Stimulated activated memory B cell treated with anti-CD40 and anti-IgM and Interleukin-4, amounts not matched to agents 10 μg/mL and 1 μg/mL and 100 μg/mL, for 72 hours (primary cell): ENCODE measurements at places on chromosomes 1 and 21.
A peak's percentile ranks its signal among the peaks of the same experiment; 100 is the strongest.

DNA sequence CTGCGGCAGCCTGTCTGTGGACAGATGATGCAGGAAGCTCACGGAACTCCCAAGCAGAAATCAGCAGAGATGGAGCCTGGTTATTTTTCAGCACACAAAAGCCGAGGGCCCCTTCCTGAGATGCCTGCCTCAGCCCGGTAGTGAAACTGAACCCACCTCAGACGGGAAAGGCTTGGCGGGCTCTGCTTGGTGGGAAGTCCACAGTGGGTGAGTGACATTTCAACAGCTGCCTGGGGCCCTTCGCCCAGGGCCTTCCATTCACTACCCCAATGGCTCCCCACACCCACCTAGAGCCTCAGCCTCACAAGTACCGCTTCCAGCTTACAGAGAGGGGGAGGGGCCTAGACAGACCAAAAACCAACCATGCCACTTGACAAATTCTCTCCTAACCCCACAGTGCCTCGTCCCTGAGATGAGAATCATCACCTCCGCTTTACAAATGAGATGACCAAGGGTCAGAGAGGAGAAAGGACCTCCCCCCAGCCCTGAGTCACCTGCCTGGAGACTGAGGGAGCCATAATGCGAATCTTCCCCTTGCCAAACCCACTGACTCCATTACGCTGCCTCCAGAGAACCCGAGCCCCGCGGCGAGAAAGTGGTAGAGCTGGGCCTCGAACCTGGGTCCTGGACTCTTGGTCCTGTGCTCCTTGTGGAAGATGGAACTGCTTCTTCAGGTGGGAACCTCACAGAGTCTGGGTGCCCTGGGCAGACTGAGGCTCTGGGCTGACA is 3.4 kb upstream of the ECE1 start:
- ATAC-seq, result peak; percentile 66

DNA sequence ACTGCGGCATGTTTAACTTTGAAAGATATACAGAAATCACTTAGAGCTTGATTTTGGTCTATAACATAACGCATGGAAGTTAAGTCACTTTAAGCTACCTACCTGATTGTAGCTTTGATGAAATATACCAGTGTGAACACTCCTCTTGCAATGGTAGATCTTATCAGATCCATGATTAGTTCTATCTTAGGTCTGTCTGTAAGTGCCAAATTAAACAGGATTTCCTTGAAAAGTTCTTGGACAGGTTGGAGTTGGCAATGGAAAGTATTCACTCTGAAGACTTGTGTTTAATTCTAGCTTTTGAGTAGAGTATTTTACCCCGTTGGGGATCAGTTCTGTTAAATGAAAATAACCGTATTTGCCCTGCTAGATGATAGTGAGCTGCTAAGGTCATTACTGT is 4.1 kb upstream of the ADGRL4 start:
- ATAC-seq, result no peak

DNA sequence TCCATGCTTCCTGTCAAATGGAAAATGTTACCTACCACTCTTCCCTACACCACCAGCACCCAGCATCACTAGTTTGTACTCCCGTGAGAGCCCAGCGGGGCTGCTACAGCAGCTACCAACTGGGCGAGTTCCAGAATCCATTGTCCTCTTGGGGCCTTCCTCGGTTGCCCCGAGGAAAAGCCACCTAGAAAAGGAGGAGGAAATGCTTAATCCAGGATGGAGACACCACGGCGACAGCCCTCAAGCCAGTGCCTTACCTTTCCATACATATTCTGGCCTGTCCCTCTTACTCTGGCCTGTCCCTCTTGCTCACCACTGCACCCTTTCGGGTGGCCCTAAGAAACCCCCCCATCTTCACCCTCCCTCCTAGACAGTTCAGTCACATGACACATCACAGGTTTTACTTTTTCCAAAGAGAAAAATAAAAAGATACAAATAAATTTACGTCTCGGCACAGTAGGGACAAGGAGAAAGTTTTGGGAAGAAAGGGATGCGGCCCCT is 478 bp downstream of the RIT1 start:
- peak; percentile 66 for ATAC-seq

DNA sequence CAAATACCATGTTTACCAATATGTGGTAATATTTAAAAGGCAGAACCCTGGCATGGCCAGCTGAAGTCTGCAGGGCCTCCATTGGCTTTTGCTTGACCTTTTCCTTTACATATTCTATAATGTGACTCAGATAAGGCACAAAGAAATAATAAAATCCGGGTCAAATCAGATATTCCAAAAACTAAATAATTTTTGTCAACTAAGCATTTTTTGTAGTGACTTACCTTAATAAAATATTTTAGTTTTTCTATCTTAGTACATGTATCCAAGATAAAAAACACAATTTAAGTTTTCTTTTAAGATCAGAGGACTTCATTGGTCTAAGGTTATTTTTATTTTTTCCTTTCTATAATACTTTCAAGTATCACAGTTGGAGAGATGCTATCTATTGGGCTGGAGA is 179.4 kb upstream of the ADAMTS5 start:
- no peak for ATAC-seq

GRCh38 chr1:62628506-62628905 is 31.2 kb downstream of the ANGPTL3 start:
- ATAC-seq, result no peak

DNA sequence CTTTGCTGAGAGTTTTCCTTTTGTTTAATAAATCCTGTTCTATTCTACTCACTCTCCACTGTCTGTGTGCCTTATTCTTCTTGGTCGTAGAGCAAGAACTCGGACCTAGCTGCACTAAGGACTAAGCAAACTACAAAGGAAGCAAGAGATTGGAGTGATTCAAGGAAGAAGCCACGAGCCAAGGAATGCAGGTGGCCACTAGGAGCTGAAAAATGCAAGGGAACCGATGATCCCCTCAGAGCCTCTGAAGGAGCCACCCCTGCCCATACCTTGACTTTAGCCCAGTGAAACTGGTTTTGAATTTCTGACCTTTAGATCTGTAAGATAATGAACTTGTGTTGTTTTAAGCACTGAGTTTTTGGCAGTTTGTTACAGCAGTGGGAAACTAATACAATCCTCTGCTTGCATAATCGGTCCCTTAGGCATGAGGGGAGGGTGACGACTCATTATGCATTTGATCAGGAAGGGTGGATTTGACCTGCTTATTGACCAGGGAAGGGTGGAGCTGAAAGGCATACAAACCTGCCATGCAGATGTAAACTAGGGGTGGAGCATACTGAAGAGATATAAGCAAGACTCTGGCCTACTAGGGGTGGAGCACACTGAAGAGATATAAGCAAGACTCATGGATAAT is 6.2 kb upstream of the CA6 start:
- ATAC-seq, result no peak

GRCh38 chr1:11311816-11312755 is 39.1 kb downstream of the UBIAD1 start:
- no peak for ATAC-seq

DNA sequence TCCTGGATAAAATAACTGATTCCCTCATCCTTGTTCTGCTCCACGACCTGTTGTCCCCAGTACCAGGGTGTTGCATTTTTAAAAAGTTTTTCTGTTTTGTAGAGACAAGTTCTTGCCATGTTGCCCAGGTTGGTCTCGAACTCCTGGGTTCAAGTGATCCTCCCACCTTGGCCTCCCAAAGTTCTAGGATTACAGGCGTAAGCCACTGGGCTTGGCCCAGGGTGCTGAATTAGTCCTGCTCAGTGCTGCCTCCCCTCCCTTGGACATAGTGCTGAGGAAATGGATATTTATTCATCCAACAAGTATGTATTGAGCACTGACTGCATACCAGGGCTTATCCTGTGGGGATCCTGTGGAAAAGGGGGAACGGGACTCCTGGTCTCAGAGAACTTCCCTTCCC is 126.4 kb downstream of the PTPRU start:
- ATAC-seq, result no peak

DNA sequence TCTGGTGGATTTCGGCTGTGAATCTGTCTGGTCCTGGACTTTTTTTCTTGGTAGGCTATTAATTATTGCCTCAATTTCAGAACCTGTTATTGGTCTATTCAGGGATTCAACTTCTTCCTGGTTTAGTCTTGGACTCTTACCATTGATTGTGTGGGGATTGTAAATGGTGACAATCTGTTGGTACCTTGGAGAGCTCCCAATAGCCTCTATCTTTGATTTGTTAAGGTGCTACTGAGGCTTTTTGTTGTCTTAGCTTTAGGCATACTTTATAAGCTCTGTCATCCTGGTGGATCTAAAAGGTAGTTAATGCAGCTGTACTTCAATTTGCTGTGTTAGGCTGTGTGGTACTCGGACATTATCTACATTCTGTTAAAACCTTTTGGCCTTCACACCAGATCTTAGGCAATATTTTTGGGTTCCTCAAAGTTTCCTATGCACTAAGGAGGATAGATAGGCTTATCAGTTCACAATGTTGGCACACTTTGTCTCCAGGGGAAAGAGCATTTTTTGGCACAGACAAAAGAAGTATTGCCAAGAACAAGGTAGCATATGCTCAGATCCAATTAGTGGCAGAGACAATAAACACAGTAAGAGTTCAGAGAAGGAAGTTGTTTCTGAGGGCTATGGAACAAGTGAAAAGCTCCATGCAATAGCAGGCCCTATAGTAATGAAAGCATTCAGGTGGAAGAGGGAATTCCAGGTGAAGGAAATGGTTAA is 230.4 kb downstream of the PDE4B start:
- no peak for ATAC-seq

DNA sequence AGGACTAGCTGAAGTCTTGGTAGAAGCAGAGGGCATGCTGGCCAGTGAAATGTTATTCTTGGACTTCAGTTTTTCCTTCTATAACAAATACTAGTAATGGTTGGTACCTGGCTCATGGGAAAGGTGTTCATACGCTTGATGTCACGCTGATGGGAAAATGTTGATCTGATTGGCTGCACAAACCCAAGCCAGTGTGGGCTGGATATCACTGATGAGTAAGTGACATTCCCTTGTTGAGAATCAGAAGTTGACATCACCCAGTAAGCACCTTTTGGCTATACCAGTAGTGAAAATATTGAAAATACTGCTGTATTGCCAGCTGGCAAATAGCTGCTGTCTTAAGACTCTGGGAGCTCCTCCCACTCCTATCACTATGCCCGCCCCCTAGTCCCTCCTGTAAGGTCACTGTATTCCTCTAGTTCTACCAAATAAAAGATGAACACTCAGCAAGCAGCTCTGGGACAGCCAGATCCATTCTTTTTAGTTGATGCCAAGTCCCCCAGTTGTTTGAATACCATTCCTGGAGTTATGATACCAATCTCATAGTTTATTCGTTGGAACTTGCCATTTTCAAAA is 168.2 kb downstream of the GRIK1 start:
- no peak for ATAC-seq

DNA sequence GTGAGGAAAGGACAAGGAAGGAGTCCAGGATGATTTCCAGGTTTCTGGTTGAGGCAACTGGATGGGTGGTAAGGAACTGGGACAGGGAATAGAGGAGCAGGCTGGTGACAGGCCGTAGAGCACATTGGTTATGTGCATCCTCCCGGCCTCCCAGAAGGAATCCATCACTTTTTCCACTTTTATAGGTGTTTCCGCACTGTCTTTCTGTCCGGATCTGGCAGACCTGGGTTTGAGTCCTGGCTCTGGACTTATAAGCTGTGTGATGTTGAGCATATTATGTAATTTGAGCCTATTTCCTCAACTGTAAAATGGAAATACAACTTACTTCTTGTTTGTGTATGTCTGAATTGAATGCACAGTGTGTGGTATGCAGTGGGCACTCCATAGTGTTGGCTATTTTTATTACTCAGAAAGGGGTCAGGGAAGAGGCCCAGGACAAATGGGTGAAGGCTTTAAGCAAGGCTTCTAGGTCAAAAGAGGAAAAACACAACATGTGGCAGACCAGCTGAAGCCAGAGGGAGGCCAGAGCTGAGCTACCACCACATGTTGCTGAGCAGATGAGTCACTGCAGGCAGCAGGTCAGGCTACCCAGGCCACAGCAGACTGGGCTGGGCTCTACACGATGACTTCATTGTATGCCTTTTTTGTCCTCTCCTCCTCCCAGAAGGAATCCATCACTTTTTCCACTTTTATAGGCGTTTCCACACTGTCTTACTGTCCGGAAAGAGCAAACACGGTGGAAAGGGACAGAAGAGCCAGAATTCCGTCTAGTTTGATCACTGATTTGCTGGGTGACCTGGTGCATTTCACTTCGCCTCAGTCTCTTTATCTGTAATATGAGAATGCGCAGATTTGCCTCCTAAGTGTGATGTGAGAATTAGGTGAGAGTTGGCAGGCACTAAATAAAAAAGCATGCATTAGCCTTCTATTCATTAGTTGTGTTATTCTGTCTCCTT is 791 bp upstream of the MAST2 start:
- ATAC-seq, result no peak

DNA sequence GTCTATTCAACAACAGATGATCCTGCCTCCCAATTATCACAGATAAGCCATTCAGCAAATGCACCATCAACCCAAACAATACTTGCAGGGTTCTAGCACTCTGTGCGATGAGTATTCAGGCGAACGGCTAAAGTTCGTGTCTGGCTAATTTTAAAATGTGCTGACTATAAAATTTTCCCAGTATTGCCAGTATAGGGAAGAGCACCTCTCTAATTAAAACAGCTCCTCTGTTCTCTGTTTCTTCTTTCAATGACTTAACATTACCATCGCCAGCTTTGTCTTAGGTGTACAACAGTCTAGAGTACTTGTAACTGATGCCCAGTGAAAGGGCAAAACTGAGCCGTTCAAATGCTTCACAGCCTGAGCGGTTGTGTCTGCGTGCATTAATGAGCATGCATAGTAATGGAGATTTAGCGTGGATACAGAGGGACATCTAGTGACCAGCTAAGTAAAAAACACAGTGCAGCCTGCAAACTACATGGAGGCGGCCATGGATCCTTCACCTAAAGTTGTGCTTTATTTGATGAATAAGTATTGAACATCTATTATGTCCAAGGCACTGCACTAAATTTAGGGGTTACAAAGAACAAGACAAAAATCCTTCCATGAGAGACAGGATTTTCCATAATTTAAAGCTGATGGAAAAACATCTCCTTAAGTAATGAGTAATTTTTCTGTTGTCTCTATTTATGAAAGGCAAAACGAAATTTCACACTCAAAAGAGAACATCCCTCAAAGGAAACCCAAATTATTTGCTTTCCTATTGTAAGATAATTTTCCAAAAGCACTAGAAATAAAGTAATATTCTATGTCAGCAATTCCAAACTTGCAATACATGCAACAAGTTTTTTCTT is 120.0 kb downstream of the SETD4 start:
- ATAC-seq, result peak; percentile 66

DNA sequence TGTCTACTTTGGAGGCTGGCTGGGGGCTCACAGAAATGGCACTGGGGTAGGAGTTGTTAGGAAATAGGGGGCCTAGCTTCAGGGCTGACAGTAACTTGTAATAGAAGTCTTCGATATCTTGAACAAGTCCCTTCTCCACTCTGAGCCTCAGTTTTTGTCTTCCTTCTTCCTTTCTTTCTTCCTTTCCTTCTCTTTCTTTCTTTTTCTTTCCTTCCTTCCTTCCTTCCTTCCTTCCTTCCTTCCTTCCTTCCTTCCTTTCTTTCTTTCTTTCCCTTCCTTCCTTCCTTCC is 12.9 kb downstream of the BTG2 start:
- no peak for ATAC-seq

- no peak for ATAC-seq
These were observed 293.1 kb upstream of the LYPLAL1 start for GRCh38 chr1:218880484-218881060.
